GM12864 (cell line): ENCODE measurements at places on chromosomes 3 and 15.

GRCh38 chr15:85630311-85630710 lies 164.4 kb downstream of the KLHL25 start:
- no peak for DNase-seq

DNA sequence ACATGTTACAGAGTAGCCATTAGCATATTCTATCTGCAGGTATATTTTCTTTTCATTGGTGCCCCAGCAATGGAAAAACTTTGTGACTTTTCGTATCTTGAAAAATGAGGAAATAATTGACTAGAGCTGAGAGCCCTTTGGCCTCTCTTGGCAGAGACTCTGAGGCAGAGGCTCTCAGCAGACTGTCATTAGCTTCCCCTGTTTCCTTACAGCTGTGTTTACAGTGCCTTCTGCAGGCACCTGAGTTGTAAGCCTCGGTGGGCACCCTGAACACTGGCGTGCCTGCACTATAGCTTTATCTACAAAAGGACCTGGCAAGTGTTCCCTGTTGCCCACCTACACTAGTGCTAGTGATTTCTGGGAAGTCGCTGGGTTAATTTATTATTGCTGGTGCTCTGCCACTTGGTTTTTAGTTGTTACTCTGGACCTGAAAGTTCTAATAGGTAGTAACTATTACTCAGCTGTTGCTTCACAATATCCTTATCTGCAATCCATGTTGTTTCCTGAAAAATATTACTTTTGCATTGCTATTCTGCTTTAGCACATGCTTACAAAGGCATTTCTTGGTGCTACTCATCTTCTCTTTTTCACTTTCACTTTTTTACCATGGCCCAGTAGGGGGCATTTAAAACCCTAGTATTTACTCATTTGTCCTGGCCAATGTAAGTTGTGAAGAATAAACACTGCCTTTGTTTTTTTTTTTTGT lies 7.8 kb upstream of the GPR171 start:
- no peak for DNase-seq

DNA sequence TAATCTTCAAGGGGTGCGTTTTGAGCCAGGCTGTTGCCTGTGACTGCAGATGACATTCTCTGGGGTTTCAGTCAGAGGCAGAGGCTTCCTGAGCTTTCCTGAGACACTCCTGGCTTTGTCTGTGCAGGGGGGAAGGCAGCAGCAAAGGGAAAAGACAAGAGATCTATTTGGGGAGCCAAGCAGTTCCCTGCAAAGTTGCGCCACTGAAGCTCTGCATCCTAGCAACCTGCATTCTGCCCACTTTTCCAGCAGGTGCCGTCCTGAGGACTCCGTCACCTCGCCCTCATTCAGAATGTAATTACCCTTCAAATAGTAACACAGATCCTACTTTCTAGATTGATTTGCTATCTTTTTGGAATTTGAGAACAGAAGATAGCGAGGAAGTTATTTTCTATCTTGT lies 1.9 kb upstream of the TMEM158 start:
- no peak for DNase-seq

DNA sequence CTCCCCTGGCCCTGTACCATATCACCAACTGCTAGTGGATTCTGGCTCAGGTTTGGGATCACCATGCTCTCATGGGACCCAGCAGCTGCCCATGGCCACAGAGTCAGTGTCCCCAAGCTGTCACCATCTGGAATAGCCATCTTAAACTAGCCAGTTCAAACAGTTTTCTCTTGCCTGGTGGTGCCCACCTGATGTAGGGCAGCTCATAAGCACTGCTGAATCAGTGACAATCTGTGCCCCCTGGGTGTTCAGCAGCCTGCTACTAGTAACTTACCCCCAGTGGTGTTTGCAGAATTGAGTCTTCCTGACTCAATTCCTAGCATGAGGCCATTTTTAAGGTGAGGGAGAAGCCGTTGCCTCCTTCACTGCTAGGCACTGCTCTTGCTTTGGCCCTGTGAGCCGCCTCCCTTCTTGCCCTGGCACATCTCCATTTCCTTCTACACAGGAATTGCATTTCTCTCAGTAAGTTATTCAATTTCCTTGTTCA lies 7.9 kb downstream of the RPSA start:
- DNase-seq = no peak

DNA sequence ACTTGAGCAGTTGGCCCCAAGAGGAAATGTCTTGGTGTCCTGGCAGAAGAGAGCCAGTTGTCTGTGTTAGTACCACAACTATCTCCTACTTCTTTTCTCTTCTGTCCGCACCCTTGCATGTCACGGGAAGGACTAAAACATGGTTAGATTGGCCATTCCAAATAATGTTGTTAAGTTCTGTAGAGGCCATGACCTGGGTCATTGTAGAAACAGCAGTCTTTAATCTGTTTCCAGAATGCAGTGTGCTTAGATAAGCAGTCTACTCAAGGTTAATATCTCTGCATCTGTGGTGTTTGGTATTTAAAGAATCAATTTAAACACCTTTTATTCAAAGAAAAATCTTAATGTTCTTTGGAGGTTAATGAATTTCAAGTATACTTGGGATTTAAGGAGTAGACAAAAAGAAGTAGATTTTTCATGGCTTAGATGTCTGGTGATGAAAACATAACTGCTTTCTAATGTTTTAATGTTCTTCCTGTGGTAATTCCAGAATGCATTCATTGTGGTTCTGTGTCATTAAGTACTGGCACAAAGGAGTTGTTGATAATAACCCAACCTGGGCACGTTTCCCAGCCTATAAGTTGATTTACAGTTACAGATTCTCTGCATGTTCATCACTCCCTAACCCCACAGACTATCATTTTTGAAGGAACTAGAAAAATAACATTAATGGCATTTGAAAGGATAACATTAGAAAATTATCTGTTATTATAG lies 58.9 kb downstream of the TMEM108 start:
- no peak for DNase-seq

DNA sequence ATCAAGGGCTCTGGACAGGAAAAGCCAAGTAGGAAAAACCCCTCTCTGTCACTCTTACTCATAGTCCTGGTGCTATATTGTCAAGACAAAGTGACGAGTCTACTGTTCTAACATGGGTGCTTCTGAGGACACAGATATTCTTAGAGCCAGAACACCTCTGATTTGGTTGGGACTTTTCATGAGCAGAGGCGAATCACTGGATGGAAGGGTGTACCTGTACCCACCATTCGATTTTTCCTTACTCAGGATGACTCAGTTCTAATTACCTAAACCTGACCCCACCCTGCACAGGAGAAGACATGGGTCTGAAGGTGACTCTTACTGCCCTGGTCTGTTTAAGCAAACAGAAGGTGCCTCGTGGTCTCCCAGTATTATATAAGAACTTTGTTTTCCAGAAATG lies 58.5 kb downstream of the ABCC5 start:
- DNase-seq = no peak

DNA sequence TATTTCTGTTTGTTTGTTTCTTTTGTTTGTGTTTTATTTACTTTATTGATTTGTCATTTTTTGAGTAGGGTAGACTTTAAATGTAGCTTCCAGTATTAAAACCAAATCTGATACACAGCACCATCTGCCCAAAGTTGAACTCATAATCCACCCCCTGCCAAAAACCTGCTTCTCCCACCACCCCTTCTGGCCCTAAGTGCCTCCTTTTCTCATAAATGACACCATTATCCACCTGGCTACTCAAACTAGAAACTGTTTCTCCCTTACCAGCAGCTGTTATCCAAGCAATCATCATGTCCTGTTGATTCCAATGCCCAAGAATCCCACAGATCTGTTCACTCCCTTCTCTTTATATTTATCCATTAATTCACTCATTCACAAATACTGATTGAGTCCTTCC lies 21.8 kb upstream of the PTX3 start:
- DNase-seq = no peak

DNA sequence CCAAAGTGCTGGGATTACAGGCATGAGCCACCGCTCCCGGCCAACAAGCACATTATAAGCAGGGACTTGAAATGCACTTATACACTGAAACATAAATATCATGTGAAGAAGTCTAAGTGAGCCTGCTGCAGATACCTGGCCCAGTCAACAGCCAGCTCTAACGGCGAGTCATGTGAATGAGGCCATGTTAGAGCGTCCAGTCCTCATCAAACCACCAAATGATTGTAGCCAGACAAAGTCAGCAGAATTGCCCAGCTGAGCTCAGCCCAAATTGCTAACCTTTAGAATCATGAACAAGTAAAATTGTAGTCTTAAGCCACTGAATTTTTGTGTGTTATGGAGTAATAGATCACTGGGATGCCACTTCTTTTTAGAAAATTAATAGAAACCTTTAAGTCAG lies 37.8 kb upstream of the UACA start:
- DNase-seq = no peak

- DNase-seq = no peak
These were observed 21.9 kb upstream of the CACNA2D2 start for GRCh38 chr3:50525191-50525910.

DNA sequence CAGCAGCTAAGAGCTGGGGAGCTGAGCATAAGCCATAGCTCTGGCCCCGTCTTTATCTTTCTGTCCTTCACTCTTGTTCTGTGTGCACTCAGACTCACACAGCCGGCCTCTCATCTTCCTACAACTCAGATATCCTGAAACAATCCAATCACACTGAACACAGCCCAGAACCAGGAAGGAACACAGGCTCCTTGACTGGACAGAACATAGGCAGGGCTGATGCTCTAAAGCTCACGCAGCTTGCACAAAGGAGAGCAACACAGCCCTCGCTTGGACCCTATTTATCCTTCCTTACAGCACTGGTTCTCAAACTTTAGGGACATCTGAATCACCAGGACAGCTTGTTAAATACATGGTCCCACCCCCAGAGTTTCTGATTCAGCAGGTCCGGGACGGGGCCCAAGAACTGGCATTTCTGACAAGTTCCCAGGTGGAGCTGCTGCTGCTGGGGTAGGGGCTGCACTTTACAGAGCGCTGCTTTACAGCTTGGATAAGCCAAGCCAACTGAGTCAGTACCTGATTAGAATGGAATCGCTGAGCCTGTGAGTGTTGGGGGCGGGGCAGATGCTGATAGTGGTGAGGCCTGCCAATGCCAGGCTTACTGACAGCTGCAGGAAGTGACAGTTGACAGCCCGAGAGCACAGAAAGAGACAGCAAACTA lies 65.1 kb downstream of the MRPL46 start:
- no peak for DNase-seq

DNA sequence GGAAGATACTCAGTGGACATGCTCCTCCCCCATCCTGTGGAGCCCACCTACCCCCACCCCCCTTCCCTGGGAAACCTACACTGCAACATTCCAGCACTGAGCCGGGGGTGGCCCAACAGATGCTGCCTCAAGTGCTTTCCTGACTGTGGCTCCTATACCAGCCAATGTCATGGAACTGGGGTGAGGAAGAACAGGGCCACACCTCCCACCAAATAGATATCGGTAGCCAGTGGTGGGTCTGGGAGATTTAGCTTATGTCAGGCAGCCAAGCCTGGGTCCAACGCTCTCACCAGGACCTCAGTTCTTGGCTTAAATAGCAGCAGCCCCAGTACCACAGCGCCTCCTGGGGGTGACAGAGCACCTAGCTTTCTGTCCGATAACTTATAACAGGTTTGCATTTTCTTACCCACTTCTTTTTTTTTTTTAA lies 30.3 kb downstream of the CDC25A start:
- peak; percentile 15 for DNase-seq

DNA sequence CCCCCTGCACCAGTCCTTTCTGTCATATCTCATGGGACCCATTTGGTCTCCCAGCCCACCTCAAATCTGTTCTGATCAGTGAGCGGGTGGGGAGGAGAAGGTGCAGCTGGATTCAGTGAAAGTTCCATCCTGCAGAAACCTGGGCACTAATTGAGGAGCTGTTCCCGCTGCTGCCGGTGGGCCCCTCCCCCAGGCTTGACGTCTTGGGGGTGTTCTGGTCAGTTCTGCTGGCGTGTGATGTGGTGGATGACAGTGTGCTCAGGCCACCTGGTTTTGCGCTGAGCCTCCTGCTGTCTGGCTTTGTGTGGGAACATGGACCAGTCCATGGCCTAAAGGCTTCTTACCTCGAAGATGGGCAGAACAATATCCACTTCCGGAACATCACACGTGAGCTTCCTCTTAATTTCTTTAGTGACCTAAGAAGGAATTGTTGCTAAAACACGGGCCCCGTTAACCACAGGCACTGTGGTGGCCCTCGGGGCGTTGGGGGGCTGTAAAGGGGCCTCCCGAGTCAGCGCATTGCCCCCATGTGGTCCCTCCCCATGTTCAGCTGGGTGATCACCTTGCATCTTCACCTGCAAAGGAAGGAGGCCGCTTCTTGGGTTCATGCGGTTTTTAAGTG lies 59.7 kb downstream of the RGMA start:
- DNase-seq = no peak

DNA sequence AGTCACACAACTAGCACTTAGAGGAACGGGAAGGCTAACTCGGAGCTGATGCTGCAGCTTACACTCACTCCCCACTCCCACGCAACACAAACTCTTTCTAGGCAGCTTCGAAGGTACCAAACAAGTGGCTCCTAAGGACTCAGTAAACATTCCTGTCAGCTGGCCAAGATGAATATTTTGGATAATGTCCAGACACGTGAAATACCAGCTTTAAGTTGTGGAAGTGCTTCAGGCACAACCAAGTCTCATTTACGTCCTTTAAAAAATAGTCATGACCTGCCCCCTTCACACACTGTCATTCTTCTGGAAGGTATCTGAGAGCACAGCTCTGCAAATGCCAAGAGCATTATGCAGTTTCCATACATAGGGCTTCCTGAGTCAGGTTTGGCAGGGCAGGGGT lies 1005.9 kb upstream of the CFAP20DC start:
- no peak for DNase-seq

- no peak for DNase-seq
These were observed 298.2 kb upstream of the SLCO3A1 start for GRCh38 chr15:91555312-91555711.

- DNase-seq = no peak
These were observed 84.3 kb downstream of the SHQ1 start for GRCh38 chr3:72763751-72764440.
